SK-MEL-5 (cell line): ENCODE measurements at places on chromosomes 6 and 20. TPM values are rescaled to one million over a fixed set of nuclear protein-coding genes. Genes with fewer than 3 reads are reported as not detected.

Gene NPEPL1
- total RNA-seq: 3.2 and 3.4 TPM in 2 replicates

Gene SLC22A1
- 0.13 and 0.95 TPM in 2 replicates for total RNA-seq

Gene ADGRF4
- total RNA-seq: 0.05 and 0.11 TPM in 2 replicates

Gene MYO6
- 6.2 and 6.9 TPM in 2 replicates for total RNA-seq

Gene GPSM3
- total RNA-seq: 3.3 and 5.4 TPM in 2 replicates
